Left colon (tissue), 2 donors: ENCODE measurements at places on chromosomes 11 and 22. TPM values are rescaled to one million over a fixed set of nuclear protein-coding genes. Genes with fewer than 3 reads are reported as not detected.
A peak's percentile ranks its signal among the peaks of the same experiment; 100 is the strongest.

DNA sequence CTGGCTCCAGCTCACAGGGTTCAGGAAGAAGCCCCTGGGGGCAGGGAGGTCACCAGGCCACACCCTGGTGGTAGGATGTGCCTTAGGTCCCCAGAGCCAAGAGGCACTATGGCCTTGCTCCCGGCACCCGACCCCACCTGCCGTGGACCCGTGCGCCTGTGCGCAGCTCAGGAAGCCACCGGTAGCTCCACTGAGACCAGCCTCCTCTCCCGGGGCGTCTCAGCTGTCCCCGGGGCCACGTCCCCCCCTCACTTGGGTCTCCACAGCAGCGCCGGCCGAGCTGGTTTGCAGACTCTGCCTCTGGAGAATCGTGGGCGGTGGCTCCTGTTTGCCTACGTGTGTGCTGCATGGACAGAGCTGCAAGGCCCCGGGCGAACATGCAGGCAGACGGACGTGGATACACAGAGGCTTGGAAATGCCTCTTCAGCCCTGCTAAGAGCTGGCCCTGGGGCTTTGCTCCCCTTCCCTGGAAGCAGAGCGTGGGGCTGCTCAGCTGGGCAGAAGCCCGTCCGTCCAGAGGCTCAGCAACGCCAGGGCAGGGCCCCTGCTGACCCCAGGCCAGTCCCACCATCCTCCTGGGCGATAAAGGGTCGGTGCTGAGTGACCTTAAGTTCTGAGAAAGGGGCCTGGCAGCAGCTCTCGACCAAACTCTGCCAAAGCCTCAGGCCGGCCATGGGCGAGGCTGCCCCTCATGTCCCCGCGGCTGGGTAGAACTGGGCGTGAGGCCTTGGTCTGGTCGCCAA is 15.3 kb upstream of the MUC5B start:
- DNase-seq, result peak; percentile 22

DNA sequence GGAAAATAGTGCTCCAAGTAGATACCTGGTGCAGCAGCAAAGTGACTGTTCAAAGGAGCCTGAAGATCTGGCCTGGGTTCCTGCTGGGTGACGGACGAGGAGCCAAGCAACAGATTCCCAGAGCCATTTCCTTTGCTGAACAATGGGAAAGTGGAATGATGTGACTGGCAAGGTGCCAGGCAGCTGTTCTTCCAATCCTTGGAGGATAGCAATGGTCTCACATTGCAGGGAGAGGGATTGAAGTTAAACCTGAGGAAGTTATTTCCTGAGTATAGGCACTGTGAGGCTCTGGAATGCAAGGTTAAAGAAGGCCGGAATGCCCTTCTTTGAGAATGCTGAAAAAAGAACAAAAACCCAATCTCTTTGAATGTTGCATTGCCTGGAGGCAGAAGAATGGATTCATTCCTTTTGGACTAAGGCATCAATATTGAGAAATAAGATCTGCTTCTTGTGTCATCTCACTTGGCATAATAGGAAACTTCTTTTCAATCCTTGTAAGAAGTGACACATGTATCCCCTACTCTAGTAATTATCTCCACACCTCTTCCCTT is 223.8 kb downstream of the BLID start:
- no peak for DNase-seq

DNA sequence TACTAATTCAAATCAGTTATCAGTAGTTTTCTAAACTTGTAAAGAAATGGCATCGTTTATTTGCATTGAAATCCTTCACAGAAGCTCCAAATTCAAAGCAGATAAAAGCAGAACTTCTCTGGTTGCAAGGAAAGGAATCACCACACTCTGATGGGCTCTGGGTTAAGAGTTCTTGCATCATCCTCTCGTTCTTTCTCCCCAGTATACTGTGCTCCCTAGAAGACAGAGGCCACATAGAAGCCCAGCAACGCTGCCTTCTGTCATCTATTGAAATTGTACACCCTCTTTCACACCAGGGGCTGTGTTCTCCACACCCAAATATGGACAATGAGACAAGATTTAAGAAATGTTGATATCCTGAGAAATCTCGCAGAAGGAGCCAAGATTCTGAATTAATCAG is 29.3 kb downstream of the FAT3 start:
- no peak for DNase-seq

GRCh38 chr11:92219476-92219875 is 5.1 kb upstream of the FAT3 start:
- DNase-seq, result no peak

DNA sequence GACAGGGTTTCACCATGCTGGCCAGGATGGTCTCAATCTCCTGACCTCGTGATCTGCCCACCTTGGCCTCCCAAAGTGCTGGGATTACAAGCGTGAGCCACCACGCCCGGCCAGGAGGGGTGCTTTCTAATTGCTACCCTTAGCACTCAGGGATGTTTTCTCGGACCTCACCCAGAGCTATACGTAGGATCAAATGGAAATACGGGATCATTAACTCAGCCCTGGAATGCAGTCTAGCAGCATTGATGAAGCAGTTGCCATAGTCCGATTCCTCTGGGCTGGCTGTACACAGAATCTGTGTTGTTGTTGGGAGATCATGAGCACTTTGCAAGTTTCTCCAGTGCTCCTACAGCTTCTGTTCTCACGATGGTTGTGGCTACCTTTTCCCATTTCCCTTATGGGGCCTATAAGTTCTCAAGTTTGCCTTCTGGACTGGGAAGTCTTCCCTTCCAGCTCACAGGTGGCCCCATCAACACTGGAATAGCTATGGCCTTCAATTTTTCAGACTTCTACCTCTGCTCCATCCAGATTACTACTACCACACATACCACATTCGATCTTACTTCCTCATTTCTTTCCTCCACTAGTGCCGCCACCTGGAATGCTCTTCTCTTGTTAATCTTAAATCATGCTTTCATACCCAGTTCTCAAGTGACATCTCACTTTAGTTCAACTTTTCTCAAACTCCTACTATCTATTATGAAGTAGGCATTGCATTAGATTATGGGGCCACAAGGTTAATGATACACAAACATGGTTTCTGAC is 16.1 kb upstream of the PCF11 start:
- no peak for DNase-seq

- no peak for DNase-seq
These were observed 472.3 kb downstream of the BRD1 start for GRCh38 chr22:49355211-49355920.

GRCh38 chr11:30561691-30562415 is 24.3 kb downstream of the MPPED2 start:
- DNase-seq, result no peak

GRCh38 chr11:63811522-63811921 is 1.7 kb upstream of the SPINDOC start:
- no peak for DNase-seq

GRCh38 chr11:33753304-33753967 is 17.2 kb upstream of the CD59 start:
- no peak for DNase-seq

OR52E5 gene
- not detected for total RNA-seq

LRRC56 gene
- 4.7 TPM for total RNA-seq
